Naive thymus-derived CD8-positive, alpha-beta T cell (primary cell): ENCODE measurements at places on chromosomes 5 and 9.
A peak's percentile ranks its signal among the peaks of the same experiment; 100 is the strongest.

GRCh38 chr9:101442318-101442717 is 6.7 kb upstream of the ALDOB start:
- peaks cover 54% of the 10 kb centered on the region for H3K27me3 ChIP-seq
- no peak overlapping the region for H3K27ac ChIP-seq
- H3K4me1 ChIP-seq = no peaks in the 10 kb centered on the region
- no peak for DNase-seq

GRCh38 chr5:83701886-83702285 is 18.8 kb downstream of the HAPLN1 start:
- no peak overlapping the region for H3K27ac ChIP-seq
- no peaks in the 10 kb centered on the region for H3K4me1 ChIP-seq
- peaks cover 16% of the 10 kb centered on the region for H3K27me3 ChIP-seq
- no peak overlapping the region for H3K4me3 ChIP-seq

GRCh38 chr5:52674815-52675545 is 112.7 kb upstream of the ITGA1 start:
- peaks cover 1% of the 10 kb centered on the region for H3K27me3 ChIP-seq
- no peaks in the 10 kb centered on the region for H3K36me3 ChIP-seq
- H3K4me1 ChIP-seq = peaks cover 4% of the 10 kb centered on the region
- H3K4me3 ChIP-seq = no peak overlapping the region
- no peak for DNase-seq
- H3K27ac ChIP-seq = no peak overlapping the region

- peaks cover 99% of the 10 kb centered on the region for H3K4me1 ChIP-seq
- no peak for DNase-seq
- H3K36me3 ChIP-seq = peaks cover 86% of the 10 kb centered on the region
- H3K27me3 ChIP-seq = no peaks in the 10 kb centered on the region
- no peak overlapping the region for H3K4me3 ChIP-seq
- H3K27ac ChIP-seq = peak overlapping the region; percentile 32
Observed at GRCh38 chr9:92992549-92992948, 45.2 kb downstream of the FGD3 start.

- no peak overlapping the region for H3K4me3 ChIP-seq
- H3K27ac ChIP-seq = no peak overlapping the region
- no peaks in the 10 kb centered on the region for H3K4me1 ChIP-seq
- peaks cover 9% of the 10 kb centered on the region for H3K27me3 ChIP-seq
- DNase-seq = no peak
Observed at GRCh38 chr9:86843206-86843605, 104.1 kb downstream of the GAS1 start.

- H3K36me3 ChIP-seq = no peaks in the 10 kb centered on the region
- peak; percentile 12 for DNase-seq
- H3K27ac ChIP-seq = no peak overlapping the region
- H3K4me3 ChIP-seq = peak overlapping the region; percentile 65
- H3K27me3 ChIP-seq = peaks cover 42% of the 10 kb centered on the region
- H3K4me1 ChIP-seq = peaks cover 15% of the 10 kb centered on the region
Observed at GRCh38 chr5:141914199-141914743, 9.4 kb upstream of the DELE1 start.
